Stomach (tissue), 19 donors: ENCODE measurements at places on chromosomes 2 and 18.
A peak's percentile ranks its signal among the peaks of the same experiment; 100 is the strongest.

DNA sequence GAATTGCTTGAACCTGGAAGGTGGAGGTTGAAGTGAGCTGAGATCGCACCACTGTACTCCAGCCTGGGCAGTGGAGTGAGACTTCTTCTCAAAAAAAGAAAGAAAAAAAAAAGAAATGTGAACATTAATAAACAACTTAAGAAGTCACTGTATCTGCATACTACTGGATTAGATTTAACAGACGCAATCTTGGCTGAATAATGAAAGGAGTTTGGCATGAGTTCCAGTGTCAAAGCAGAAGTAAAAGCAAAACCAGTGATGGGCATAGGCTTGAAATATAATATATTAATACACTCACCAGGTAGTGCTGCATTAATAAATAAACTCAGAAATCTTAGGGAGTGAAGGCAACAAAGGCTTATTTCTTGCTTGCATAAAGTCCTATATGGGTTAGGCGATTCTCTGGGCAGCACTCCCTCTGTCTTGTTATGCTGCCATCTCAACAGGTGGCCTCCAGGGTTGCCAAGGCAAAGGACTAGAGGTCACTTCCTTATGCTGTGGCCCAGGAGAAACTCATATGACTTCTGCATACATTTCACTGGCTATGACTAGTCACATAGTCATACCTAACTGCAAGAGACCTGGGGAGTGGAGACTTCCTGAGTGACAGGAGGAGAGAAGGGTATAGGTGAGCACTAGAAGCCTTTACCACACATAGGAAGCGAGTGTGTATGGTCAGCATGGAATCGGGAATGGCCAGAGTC, 296.2 kb upstream of the SPRED2 start:
- peaks cover 11% of the 10 kb centered on the region for H3K4me1 ChIP-seq
- DNase-seq, result peak; percentile 76
- H3K27ac ChIP-seq, result peak overlapping the region; percentile 25
- H3K27me3 ChIP-seq, result no peaks in the 10 kb centered on the region
- H3K4me3 ChIP-seq, result no peak overlapping the region
- no peaks in the 10 kb centered on the region for H3K36me3 ChIP-seq

GRCh38 chr2:239295377-239296019, 105.3 kb downstream of the HDAC4 start:
- H3K36me3 ChIP-seq, result no peaks in the 10 kb centered on the region
- DNase-seq, result no peak
- peak overlapping the region; percentile 13 for H3K4me3 ChIP-seq
- H3K27ac ChIP-seq, result peak overlapping the region; percentile 57

GRCh38 chr2:209977386-209978239, 24.8 kb upstream of the RPE start:
- no peak overlapping the region for H3K4me3 ChIP-seq
- no peaks in the 10 kb centered on the region for H3K36me3 ChIP-seq
- H3K4me1 ChIP-seq, result no peaks in the 10 kb centered on the region
- no peak overlapping the region for H3K27ac ChIP-seq

GRCh38 chr2:197101519-197101918, 175.0 kb upstream of the PGAP1 start:
- DNase-seq, result no peak
- peaks cover 14% of the 10 kb centered on the region for H3K36me3 ChIP-seq
- no peaks in the 10 kb centered on the region for H3K27me3 ChIP-seq

GRCh38 chr18:78494204-78495085, 485.2 kb upstream of the SALL3 start:
- H3K27ac ChIP-seq, result no peak overlapping the region
- no peaks in the 10 kb centered on the region for H3K36me3 ChIP-seq
- H3K27me3 ChIP-seq, result no peaks in the 10 kb centered on the region
- H3K4me1 ChIP-seq, result no peaks in the 10 kb centered on the region
- H3K4me3 ChIP-seq, result no peak overlapping the region

- H3K4me3 ChIP-seq, result no peak overlapping the region
- no peaks in the 10 kb centered on the region for H3K36me3 ChIP-seq
- H3K4me1 ChIP-seq, result no peaks in the 10 kb centered on the region
- H3K27ac ChIP-seq, result no peak overlapping the region
Measured at GRCh38 chr2:86645752-86646151, 22.1 kb upstream of the RNF103 start.

- no peak overlapping the region for H3K27ac ChIP-seq
- H3K36me3 ChIP-seq, result no peaks in the 10 kb centered on the region
- no peaks in the 10 kb centered on the region for H3K4me1 ChIP-seq
- no peaks in the 10 kb centered on the region for H3K27me3 ChIP-seq
- no peak overlapping the region for H3K4me3 ChIP-seq
- no peak for DNase-seq
Measured at GRCh38 chr2:218043100-218043499, 26.0 kb upstream of the RUFY4 start.

GRCh38 chr2:105934467-105934866, 189.8 kb downstream of the NCK2 start:
- no peaks in the 10 kb centered on the region for H3K27me3 ChIP-seq
- H3K27ac ChIP-seq, result peak overlapping the region; percentile 29
- peak; percentile 56 for DNase-seq
- no peaks in the 10 kb centered on the region for H3K4me1 ChIP-seq
- no peaks in the 10 kb centered on the region for H3K36me3 ChIP-seq

GRCh38 chr2:200307724-200308545, 1.4 kb downstream of the SPATS2L start:
- no peaks in the 10 kb centered on the region for H3K27me3 ChIP-seq
- H3K36me3 ChIP-seq, result no peaks in the 10 kb centered on the region
- H3K27ac ChIP-seq, result peak overlapping the region; percentile 93
- peak overlapping the region; percentile 76 for H3K4me3 ChIP-seq
- peaks cover 56% of the 10 kb centered on the region for H3K4me1 ChIP-seq

GRCh38 chr2:149926149-149926548, 338.6 kb upstream of the MMADHC start:
- no peaks in the 10 kb centered on the region for H3K4me1 ChIP-seq
- H3K27ac ChIP-seq, result no peak overlapping the region
- no peaks in the 10 kb centered on the region for H3K27me3 ChIP-seq
- H3K36me3 ChIP-seq, result no peaks in the 10 kb centered on the region

GRCh38 chr18:32851936-32852335, 79.1 kb upstream of the KLHL14 start:
- no peak overlapping the region for H3K4me3 ChIP-seq
- H3K27ac ChIP-seq, result no peak overlapping the region
- H3K4me1 ChIP-seq, result no peaks in the 10 kb centered on the region
- DNase-seq, result no peak
- no peaks in the 10 kb centered on the region for H3K36me3 ChIP-seq
- H3K27me3 ChIP-seq, result no peaks in the 10 kb centered on the region

GRCh38 chr2:157479081-157480027, 35.5 kb upstream of the CYTIP start:
- peak overlapping the region; percentile 85 for H3K27ac ChIP-seq
- no peaks in the 10 kb centered on the region for H3K27me3 ChIP-seq
- H3K4me3 ChIP-seq, result no peak overlapping the region

- no peaks in the 10 kb centered on the region for H3K27me3 ChIP-seq
- H3K27ac ChIP-seq, result no peak overlapping the region
- H3K36me3 ChIP-seq, result no peaks in the 10 kb centered on the region
- DNase-seq, result no peak
Measured at GRCh38 chr2:159090514-159091201, 122.2 kb downstream of the TANC1 start.

- peaks cover 11% of the 10 kb centered on the region for H3K27me3 ChIP-seq
- H3K4me1 ChIP-seq, result peaks cover 14% of the 10 kb centered on the region
- peak; percentile 14 for DNase-seq
- no peak overlapping the region for H3K4me3 ChIP-seq
- H3K27ac ChIP-seq, result no peak overlapping the region
Measured at GRCh38 chr18:39840406-39840805, 2114.6 kb upstream of the PIK3C3 start.

- no peak for DNase-seq
- H3K27me3 ChIP-seq, result no peaks in the 10 kb centered on the region
- H3K4me1 ChIP-seq, result no peaks in the 10 kb centered on the region
- H3K4me3 ChIP-seq, result no peak overlapping the region
- no peak overlapping the region for H3K27ac ChIP-seq
Measured at GRCh38 chr2:12960671-12961070, 243.9 kb downstream of the TRIB2 start.
